Left ventricle myocardium inferior (tissue), 1 donor: ENCODE measurements at places on chromosomes 7 and 10. TPM values are rescaled to one million over a fixed set of nuclear protein-coding genes. Genes with fewer than 3 reads are reported as not detected.

DNA sequence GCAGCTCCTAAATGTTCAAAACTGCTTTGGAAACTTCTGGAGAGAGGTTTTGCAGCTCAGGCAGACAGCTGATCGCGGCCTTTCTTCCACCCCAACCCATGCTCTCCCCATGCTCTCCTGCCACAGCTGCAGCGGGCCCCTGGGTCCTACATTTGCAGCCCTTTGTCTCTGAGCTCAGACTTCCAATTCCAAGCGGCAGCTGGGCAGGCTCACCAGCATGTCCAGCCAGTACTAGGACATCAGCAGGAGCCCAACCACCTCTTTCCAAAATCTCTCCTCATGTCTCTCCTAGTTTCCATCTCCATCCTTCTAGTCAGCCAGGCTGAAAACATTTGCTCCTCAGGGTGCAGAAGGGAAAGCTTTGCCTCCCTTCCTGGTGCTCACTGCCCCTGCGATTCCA is 6.0 kb downstream of the LEP start:
- no peak for DNase-seq

DNA sequence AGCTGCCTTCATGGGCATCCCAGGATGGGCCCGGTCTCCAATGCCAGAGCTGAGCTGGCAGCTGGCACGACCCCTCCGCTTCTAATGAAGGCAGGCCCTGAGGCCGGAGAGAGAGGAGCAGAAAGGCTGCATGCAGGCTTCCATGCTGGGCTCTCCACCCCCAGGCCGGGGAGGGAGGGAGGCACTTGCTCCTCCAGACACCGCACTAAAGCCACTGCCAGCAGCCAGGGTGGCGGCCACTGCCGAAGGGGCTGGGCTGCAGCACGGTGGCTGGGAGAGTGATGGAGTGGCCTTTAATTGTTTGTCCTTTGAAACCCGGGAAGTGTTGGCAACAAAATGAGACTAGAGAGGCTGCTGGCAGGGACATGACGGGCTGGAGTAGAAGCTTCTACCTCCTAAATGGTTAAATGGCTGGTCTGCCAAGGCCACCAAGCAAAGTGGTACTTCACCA is 236.5 kb downstream of the SKAP2 start:
- no peak for DNase-seq

DNA sequence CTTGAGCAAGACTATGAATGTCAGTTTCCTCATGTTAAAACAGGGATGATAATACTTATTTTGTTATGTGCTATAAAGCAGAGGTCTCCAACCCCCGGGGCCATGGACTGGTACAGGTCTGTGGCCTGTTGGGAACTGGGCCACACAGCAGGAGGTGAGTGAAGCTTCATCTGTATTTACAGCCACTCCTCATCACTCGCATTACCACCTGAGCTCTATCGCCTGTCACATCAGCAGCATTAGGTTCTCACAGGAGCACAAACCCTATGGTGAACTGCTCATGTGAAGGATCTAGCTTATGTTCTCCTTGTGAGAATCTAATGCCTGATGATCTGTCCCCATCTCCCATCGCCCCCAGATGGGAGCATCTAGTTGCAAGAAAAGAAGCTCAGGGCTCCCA is 365.3 kb upstream of the SMIM30 start:
- DNase-seq: no peak

- DNase-seq: no peak
Measured at GRCh38 chr10:61099756-61100155, 155.8 kb upstream of the RHOBTB1 start.

- peak; percentile 64 for DNase-seq
Measured at GRCh38 chr10:114526504-114527238, 122.4 kb upstream of the AFAP1L2 start.

DNA sequence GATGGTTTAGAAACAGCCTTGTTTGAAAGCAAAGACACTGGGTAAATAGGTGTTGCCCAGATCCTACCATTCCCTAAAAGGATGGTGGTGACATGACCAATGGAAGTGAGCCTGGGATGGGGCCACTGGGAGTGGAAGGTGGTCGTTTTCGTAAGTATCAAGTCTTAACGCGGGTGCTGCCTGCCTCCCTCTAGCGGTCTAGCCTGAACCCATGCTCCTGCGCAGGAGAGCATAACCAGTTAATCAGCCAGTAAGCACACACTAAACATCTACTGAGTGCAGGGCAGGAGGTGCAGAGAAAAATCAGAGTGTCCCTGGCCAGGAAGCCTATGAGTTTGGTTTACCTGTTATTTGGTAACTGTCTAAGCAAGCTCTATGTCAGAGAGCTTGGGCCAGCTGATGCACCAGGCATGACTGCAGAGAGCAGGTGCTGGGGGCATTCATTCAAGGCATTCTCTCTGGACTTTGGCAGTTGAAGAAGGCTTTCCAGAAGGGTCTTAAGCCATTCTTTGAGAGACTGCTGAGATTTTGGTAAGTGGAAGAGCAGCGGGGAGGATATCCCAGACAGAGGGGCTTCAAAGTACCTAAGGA is 930 bp downstream of the GARIN1A start:
- DNase-seq: no peak

DNA sequence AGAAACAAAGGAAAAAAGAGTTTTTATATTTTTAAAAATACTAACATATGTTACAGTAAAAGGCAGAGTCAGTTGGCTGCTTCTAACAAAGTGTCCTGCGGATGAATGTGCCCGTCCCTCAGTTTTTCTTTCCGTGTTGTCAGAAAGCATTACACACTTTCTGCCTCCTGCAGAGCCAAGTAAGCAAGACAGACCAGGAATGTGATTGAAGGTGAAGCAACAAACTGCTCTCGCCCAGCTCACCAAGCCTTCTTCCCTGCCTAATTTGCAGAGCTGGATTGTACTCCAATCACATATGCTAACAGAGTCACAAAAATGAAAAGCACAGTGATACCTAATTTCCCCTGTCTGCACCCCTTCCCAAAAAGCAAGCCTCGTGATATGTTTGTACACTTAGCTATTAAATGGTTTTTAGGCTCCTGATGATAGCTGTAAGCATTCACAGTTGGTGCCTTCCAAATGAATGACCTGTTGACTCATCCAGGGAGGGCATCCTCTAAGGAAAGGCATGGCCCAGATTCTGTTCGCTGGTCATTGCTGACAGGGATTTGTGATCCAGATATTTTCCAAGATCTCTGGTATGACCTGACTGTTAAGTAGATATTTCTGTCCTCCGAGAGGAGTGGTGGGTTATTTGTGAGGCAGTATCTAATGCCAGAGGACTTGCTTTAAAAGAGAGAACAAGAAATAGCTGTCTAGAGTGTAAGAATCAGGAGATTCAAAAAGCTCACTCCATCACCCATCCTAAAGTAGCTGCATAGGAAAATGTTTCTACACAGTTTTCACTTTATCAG is 187.3 kb upstream of the PLXDC2 start:
- no peak for DNase-seq

GRCh38 chr7:3916146-3916545 is 615.1 kb downstream of the SDK1 start:
- no peak for DNase-seq

GRCh38 chr10:43899224-43899959 is 250.7 kb upstream of the ZNF32 start:
- no peak for DNase-seq

GRCh38 chr10:7606951-7607404 is 59.8 kb downstream of the ITIH5 start:
- DNase-seq: no peak

DNA sequence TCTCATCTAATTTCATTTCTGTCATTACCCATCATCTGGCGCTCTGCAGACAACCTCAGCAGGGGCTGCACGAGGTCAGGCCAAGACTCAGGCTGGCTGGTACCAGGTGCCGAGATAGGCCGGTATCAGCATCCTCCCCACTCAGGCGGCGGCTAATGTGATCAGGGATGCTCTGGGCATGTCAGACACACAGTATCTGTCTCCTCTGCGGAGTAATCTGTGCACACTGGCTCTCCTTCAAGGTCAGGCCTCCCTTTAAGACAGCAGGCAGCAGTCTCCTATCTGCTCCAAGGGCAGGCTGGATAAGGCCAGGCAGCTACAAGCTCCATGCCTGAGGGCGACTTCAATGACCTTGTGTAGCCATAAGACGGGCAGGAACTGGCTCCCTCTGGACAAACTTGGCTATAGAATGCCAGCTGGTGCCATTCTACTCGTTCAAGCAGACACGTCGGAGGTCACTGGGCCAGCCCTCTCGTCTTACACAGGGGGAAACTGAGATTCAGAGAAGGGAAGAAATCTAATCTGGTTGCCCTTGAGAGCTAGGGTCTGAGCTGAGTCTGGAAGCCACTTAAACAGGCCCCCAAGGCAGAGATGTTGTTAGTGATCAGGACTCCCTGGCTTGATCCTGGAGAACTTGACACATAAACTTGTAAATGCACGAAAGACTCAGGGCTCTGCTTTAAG is 59.3 kb downstream of the ARHGAP22 start:
- no peak for DNase-seq

- no peak for DNase-seq
Measured at GRCh38 chr7:149261316-149261828, 624 bp upstream of the ZNF783 start.

- no peak for DNase-seq
Measured at GRCh38 chr10:84541289-84541637, 212.9 kb downstream of the CCSER2 start.

GRCh38 chr10:61931620-61932332 is 30.3 kb downstream of the ARID5B start:
- no peak for DNase-seq

DNA sequence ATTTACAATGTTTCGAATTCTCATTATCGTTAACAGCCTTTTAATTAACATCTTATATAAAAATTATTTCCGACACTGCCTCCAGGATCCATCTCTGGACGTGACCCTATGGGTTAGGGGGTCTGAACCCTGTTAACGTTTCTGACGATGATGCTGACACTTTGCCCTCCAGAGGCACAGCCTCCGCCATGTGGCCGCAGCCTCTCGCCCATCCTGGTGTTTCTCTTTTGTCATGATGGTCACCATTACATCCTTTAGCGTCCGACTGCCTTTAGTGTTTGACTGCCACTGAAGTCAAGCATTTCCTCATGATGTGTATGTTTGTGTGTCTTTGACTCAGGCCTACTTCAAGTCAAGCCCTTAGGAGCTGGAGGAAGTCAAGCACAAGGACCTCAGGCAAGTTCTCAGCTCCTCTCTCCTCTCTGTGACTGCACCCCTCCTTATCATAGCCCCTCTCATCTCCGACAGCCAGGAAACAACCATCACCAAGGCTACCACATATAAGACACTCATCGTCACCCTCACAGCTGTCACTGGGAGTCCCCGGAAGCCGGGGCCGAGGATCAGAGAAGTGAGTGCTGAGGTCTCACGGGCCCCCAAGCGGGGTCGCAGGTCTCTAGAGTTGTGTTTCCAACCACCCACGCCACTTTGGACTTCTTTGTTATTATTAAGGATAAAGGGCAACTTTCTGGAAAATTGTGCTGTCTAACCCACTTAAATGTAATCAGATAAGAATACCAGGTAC is 96.1 kb upstream of the PPP2R2D start:
- DNase-seq: no peak

DNA sequence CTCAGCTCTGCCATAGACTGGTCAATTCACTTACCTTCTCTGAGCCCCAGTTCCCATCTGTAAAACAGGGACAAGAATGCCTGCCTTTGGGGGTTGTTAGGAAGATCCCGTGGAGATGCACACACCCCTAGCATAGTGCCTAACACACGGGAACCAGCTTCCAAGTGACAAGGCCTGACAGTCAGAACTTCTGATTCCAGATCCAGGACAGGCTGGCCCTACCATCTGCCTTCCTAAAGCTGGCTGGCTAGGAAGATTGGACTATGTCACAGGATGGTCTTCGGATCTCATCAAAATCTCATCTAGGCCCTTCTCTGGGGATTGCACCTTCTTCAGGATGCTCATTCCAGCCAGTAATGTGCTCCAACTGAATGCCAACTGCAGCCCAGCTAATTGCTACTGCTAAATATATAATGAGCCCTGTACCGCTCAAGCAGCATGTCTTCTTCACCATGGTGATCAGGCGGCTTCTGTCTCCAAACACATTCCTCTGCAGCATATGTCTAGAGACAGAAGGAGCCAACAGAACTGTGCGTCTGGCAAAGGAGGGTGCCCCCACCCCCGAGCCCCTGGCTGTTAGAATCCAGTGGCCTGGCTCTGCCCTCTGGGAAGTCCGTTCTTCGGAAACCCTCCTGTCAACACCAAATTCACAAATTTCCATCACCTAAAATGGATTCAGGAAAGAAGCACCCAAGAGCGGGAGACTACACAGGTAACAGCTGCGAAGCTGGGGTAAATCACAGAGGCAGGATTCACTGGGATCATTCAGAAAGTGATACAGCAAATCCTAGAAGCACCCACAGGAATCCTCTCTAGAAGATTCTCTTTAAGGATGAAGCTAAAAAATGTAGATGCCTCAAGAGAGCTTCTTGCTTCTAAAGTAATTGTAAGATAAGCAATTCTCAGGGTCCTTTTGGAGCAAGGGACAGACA is 142.1 kb upstream of the EEPD1 start:
- no peak for DNase-seq

GRCh38 chr10:13808556-13809391 is 222.0 kb downstream of the PRPF18 start:
- no peak for DNase-seq

GRCh38 chr10:22258471-22258870 is 40.7 kb upstream of the EBLN1 start:
- no peak for DNase-seq

GRCh38 chr7:45108863-45109262 is 2.6 kb downstream of the TBRG4 start:
- DNase-seq: no peak

DNA sequence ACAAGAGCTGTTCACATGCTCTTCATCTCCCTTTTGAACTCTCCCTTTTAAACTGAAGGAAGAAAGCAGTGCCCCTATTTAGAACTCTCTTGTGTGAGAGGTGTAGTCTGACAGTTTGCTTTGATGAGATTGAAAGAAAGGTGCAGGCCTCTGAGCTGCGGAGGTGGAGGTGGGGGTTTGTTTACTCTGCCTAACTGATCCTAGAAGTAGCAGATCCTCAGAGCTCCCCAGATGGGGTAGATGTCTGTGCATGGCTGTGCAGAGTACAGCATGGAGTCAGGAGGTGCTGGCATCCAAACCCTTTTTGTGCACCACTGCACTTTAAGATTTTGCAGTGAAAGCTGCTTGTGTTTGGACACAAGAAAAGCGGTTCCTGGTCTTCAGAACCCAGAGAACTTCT is 58.3 kb downstream of the MINDY4 start:
- DNase-seq: no peak

Gene SLC25A40
- 27.0 TPM for total RNA-seq

Gene SPACDR
- total RNA-seq: 0.88 TPM

Gene BHLHA15
- total RNA-seq: not detected

Gene TMEM254
- total RNA-seq: 9.2 TPM

Gene PILRA
- total RNA-seq: 2.0 TPM

Gene MPP7
- total RNA-seq: 14.7 TPM

Gene TUBB8
- total RNA-seq: not detected

Gene XRCC2
- total RNA-seq: 0.60 TPM

Gene CTAGE6
- not detected for total RNA-seq

Gene BMPER
- 2.9 TPM for total RNA-seq

Gene TMEM106B
- 60.3 TPM for total RNA-seq

Gene FAM25C
- not detected for total RNA-seq

Gene CALHM3
- total RNA-seq: not detected

Gene EBF3
- total RNA-seq: 6.2 TPM

Gene ACTA2
- total RNA-seq: 89.4 TPM

Gene HABP2
- not detected for total RNA-seq

Gene CARD11
- 0.16 TPM for total RNA-seq
